ENCODE measurements at places on chromosomes 5 and 9. TPM values are rescaled to one million over a fixed set of nuclear protein-coding genes. Genes with fewer than 3 reads are reported as not detected.

Gene PDE6A
- not detected for total RNA-seq

Gene SLCO6A1
- total RNA-seq = not detected

Gene TAL2
- not detected for total RNA-seq

Gene TXNDC8
- not detected for total RNA-seq

Gene CAVIN4
- total RNA-seq = 1.5 TPM

Gene IL17B
- total RNA-seq = 2.5 TPM

Gene BAAT
- total RNA-seq = not detected

Gene ADAMTSL2
- total RNA-seq = 2.9 TPM

Gene DCTN3
- total RNA-seq = 104 TPM

Gene GABRA1
- total RNA-seq = not detected

Gene PDGFRB
- total RNA-seq = 98.7 TPM

Gene OR1L8
- total RNA-seq = not detected

Gene TRPM6
- total RNA-seq = 1.8 TPM

Gene SCGB3A2
- total RNA-seq = not detected

Gene HTR4
- total RNA-seq = 0.42 TPM

Gene TMEFF1
- total RNA-seq = 1.7 TPM

Gene CCNO
- total RNA-seq = not detected

Gene CHSY3
- 1.2 TPM for total RNA-seq

Gene MSMP
- 1.3 TPM for total RNA-seq

Gene SLC6A7
- not detected for total RNA-seq

Gene AGXT2
- not detected for total RNA-seq

Gene PRRC2B
- total RNA-seq = 109 TPM

Gene PCDHB5
- 3.8 TPM for total RNA-seq

Gene FRMD3
- 12.8 TPM for total RNA-seq

Gene SURF4
- total RNA-seq = 117 TPM

Gene OR1J2
- total RNA-seq = not detected

Gene BTNL9
- 9.1 TPM for total RNA-seq

Gene GAPT
- total RNA-seq = not detected

Gene CARTPT
- 23.5 TPM for total RNA-seq

Gene IL3
- total RNA-seq = not detected

Gene FNIP1
- 51.9 TPM for total RNA-seq

Gene C6
- total RNA-seq = 3.2 TPM

All from esophagus muscularis mucosa (tissue), 4 donors.